ENCODE measurements at places on chromosomes 13 and 19.

GRCh38 chr19:48553676-48554384 lies 1.9 kb downstream of the SULT2B1 start:
- DNase-seq = no peak

GRCh38 chr13:20331949-20332348 lies 99.8 kb upstream of the GJB6 start:
- no peak for DNase-seq

- no peak for DNase-seq
Observed at GRCh38 chr13:75830842-75831241, 194.7 kb downstream of the LMO7 start.

GRCh38 chr19:18898081-18898606 lies 2.2 kb upstream of the CERS1 start:
- DNase-seq = no peak
